ENCODE measurements at places on chromosomes 12 and 14.

DNA sequence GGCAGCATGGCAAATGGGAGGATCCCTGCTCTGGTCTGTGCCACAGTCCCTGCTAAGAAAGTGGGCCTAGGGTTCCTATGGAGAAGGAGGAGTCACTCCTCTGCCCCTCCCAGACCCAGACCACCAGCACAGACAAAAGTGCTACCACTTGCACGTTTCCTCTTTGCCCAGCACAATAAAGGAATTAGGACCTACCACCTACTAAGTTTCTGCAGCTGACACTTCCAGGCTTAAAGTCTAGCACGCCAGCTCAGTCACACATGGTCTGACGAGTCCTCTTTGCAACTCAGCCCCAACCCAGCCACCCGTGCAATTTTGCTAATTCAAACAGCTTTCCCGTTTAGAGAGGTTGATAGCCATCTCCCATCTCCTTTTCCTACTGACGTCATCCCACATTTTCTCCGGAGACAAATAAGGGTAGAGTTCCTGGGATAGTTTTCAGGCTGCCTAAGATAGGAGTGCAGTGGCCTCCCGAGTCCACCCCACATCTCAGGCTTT is 66.2 kb upstream of the PTGR2 start:
- no peak for DNase-seq

DNA sequence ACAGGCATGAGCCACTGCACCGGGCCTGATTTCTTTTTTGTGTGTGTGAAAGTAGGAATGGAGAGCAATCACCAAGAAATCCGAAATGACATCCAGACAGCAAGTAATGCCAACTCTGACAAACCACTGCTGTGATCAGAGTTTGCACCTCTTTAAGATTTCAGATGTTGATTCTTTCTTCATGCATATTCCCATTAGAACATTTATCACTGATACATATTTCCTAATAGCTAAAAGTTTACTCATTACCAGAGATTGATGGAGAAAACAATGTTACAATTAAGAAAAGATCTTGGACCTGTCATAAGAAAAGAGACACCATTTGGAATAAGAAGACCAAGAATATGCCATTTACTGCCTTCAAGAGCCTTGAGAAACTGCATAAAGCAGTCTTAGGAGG is 217.0 kb upstream of the MGAT4C start:
- no peak for DNase-seq

- no peak for DNase-seq
These were observed 251.7 kb upstream of the TBX3 start for GRCh38 chr12:114935658-114936057.

- no peak for DNase-seq
These were observed 17.2 kb upstream of the GSC start for GRCh38 chr14:94787092-94787491.

DNA sequence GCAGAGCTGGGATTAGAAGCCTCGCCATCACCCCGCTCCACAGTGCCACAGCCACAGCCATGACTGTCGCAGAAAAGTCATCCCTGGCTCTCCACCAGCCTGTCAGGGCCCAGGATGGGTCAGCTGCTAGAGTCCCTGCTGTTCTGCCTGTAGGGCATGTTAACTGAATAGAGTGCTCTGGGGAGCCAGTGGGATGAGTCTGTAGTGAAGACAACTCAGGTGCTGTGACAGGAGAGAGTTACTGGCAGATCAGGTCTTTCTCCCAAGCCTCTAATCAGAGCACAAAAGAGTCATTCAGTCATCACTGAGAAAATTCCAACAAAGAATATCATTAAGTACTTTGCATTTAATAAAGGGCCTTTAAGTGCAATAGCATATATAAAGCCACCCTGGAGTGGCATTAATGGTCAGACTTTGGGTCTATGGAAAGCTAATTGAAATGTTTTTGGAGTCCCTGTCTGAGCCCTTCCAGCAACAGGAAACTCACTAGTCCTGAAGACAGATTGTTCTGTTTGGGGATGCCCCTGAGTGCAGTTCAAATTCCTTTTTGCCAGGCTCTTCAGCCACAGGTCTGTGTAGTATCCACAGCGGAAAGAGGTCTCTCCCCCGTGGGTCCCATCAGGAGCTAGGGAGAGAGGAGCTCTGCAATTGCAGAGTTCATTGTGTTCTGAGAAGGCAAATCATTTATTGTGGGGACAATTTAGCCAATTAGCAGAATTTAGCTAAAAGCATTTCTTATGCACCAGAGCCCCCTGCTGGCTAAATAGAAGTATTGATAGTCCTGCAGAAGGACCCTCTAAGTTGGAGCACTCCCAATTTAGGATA is 45.2 kb upstream of the C14orf132 start:
- DNase-seq, result peak; percentile 6

DNA sequence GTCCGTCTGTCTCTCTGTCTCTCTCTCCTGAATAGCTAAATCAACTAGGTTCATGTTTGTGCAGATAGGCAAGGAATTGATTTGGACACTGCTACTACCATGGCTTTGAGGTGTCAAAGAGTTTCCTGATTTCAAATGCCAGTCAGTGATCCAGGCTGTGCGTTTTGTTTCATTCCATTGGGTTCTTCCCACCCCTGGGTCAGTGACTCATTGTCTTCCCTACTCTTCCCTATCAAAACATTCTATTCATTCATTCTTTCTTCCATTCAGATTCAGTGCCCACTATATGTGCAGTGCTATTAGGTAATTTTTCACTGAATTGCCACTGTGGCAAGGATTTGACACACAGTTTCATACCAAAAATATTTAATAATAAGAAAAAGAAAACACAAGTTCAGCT is 50.4 kb downstream of the RPH3A start:
- no peak for DNase-seq

DNA sequence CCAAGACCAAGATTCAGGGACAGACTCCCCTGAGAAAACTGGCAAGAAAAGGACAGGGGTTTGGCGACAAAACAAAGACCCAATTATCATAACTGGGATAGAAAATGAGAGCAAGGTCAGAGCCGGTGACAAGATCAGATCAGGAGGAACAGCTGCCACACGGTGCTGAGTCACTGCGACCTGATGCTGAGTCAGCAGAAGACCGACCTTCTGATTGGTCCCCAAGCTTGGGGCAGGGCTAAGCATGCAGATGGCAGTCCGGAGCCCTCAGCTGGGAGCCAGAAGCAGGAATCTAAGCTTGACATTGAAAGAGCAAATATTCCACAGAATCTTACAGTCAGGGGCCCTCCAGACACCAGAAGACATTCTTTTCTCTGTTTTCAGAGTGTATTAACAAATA is 19.1 kb upstream of the ARMH4 start:
- peak; percentile 41 for DNase-seq

GRCh38 chr12:131834798-131835615 is 6.8 kb downstream of the MMP17 start:
- DNase-seq, result no peak

- DNase-seq, result no peak
These were observed 127.2 kb upstream of the GSC start for GRCh38 chr14:94897082-94897481.

- DNase-seq, result peak; percentile 15
These were observed 51.2 kb upstream of the OXA1L start for GRCh38 chr14:22715186-22715812.

All from stimulated activated CD4-positive, alpha-beta T cell treated with anti-CD3 and anti-CD28 coated beads, Interleukin-2, amount 100 ng/mL, for 4 hours (primary cell).